ENCODE measurements at places on chromosomes 3 and 15.

DNA sequence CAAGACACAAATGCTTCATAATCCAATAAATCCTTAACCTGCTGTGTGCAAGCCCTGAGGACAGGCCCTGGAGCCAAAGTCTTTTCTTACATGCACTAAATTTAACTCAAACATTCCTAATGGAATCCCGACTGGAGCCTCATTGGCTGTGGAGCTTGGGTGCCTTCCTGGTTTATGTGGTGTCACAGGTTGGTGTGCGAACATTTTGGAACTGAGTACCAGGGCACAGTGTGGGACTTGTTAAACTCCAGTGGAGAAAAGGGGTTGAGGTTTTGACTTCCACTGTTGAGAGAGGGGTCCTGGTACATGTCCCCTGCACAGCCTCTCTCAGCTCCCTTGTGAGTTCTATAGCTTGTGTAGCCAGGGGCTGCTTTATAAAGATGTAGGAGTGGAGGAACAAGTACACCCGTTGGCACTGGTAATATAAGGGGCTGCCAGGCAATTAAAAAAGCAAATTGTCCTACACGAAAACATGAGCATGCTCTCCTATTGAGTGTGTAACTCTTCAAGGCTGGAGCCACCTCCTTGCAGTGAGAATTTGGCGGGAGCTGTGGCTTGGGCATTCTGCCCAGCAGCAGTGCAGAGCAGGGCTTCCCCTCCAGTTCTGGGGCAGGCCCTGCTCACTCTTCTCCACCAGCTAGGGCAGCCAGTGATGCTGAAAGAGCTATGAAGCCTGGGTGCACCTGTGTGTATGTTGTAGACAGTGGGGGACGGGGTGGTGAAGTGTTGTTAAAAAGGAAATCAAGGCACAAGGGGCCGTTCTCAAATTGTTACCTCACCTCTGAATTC is 218.1 kb downstream of the CLSTN2 start:
- DNase-seq: no peak

DNA sequence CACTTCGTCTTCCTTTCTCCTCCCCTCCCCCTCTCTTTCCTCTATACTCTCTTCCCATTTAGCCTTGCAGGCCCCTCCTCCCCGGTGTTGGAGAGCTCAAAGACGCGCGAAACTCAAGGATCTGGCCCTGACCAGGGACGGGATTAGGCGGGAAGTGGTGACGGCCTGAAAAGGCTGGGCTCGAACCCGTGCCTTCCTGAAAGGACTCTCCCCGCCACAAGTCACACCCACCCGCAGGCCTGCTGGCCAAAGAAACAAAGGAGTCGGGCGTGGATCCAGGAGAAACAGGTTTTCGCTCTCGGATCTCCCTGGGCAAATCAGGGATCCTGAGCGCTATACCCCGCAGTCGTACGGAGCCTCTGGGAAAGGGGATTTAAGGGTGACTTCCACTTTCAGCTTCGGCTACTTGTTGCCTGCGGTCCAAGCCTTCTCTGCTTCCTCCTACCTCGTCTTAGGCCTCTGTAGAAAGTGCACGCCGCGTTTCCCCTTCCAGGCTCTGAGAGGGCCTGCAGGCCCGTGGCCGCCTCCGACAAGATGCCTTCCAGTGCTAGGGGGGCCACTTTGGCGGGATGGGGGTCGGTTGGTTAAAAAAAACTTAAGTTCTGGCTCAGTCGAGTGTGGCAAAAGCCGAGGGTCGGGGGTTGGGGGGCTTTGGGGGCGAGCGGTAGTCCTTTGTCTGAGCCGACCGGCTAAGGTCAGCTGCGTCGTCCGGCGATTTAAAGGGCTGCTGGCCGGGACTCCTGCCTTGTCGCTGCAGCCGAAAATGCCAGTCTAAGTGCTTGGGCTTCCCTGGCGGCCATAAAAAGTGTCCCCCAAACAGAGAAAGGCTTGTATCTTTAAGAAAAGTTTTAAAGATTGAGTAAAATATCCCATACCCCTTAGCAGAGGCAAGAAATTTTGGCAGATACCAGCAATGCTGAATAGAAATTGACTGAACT is 8.2 kb downstream of the ZIC4 start:
- no peak for DNase-seq

- DNase-seq: no peak
Observed at GRCh38 chr15:64856429-64857145, 14.9 kb downstream of the PLEKHO2 start.

GRCh38 chr15:81336568-81336967 is 12.6 kb upstream of the STARD5 start:
- DNase-seq: no peak

DNA sequence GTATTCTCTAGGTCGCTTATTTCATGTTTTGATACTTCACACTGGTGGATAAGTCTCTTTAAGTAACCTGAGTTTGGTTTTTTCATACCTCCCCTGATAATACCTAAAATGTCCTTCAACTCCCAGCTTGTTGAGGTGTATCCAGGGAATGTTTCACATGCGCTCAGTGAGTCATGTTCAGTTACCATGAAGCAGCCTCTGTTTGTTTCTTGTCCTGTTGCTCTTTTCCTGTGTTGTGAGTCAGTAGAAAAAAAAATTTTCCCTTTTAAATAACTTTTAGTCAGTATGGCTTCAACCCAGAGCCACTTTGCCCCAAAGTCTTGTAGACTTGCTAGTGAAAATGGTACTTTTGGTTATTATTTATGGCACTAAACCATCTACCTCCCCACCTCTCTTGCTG is 278.4 kb upstream of the ZPLD1 start:
- DNase-seq: no peak

DNA sequence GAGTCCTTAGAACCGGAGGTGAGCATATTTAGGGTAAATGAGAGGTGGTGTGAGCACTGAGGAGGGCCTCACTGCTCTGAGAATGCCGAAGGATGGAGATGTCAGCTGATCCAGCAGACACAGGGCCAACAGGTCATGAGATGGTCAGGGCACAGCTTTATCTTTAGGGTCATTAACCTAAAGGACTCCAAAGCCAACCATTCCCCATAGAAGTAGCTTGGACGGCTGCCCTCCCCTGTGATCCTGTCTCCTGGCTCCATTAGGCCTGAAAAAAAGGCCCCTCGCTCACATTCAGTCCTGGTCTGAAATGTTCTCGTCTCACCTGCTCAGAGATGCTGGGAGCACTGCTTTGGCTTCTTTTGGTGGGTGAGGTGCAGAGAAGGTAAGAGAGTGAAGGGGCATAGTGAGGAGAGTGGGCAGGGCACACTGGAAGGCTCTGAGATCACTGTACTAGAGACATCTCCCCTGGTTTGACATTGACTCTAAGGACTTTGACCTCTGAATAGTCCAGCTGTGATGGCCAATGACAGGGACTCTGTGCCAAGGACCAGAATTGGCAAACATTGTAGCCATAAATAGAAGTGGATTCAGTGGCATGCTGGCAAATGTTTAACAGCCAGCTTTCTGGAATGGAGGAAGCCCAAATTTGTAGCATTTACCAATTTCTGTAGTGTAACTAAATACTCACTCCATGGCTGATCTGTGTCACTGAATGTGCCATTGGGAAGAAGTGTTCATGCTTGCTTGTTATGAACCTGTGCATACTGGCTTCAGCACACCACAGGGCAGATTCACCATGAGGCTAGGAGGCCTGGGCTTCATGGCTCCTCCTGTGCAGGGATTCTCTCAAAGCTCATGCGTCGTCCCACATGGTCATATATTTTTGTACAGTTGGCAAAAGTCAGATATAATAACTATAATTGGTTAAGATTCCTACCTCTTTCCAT is 76.2 kb upstream of the MRPS22 start:
- DNase-seq: no peak
